ENCODE measurements at places on chromosomes 11 and 22.

DNA sequence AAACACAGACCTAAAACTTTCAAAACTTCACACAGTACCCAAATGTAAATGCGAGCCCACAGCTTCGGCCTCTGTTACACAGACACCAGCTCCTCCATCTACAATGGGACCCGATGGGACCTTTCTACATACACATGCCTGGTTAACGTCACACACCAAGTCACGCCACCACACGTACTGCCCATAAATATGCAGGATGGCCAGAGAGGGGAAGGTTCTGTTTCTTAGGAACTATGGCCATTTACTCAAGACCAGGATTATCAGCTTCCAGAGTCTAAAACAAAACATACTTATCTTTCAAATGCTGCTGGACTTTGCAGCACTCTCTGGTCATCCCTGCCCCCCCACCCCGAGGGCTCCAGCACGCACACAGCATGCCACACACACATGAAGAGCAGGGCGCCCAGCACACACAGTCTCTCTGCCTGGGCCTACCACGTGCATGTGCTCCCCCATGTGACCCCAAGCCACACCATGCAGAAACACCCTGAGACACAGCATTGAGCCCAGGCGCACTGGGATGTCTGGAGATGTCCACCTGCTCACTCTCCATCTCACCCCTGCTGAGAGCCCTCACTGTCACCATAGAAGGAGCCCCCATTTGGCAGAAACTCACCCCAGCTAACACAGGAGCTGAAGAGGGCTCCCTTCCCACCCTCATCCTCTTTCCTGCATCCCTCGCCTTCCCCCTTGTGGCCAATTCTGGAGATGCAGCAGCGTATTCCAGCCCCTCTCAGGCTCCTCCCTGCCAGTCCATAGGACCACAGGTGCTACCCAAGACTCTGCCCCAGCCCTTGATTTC, 61.8 kb downstream of the SLC22A12 start:
- peak; percentile 85 for DNase-seq

DNA sequence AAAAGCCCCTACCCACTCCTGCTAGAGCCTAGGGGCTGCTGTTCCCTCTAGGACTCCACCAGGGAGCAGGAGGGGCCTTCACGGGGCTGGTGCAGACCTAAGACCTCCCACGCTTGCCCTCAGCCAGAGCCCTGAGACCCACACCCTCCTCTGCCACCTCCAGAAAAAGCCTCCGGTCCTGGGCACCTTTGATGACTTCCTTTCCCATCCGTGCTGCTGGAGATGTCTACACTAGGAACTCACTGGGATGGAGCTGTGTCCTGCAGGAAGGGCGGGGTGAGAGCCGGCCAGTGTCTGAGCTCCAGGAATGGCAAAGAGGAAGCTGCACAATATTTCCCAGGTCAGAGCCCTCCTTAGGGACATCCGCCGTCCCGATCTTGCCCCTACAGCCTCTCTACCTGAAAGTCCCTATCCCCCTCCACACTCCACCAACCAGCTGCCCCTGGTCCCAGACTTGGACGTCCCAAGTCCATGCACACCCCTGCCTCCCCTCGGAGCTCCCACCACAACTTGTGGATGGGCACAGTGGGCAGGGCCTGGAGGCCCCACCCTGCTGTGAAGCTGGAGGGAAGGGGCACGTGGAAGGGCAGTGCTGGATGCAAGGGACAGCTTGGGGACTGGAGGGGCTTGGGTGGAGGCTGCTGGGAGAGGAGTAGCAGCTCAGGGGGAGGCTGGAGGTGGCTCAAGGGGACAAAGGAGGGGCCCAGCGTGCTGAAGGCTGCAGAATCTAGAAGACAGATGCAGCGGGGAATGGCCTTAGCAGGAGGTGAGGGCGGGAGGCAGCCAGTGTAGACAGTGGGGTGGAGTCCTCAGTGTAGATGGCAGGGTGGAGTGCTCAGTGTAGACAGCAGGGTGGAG, 13.5 kb upstream of the LRP5 start:
- no peak for DNase-seq

GRCh38 chr11:21485006-21485405, 707.9 kb upstream of the ANO5 start:
- no peak for DNase-seq

DNA sequence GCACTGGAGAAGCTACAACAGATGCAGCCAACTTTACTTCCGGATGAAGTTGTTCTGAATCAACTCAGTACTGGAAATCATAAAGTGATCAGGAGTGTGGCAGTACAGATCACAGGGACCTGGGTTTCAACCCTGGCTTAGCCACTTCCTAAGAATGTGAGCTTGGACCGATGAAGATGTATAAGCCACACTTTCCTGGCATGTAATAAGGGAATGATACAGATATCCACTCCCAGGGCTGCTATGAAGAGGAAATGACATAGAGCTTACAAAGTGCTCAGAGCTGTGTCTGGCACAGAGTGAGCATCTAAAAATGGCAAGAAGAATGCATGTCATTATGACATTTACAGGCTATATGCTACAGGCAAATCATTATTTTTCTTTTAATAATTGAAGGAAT, 378.7 kb downstream of the NTM start:
- DNase-seq, result no peak

DNA sequence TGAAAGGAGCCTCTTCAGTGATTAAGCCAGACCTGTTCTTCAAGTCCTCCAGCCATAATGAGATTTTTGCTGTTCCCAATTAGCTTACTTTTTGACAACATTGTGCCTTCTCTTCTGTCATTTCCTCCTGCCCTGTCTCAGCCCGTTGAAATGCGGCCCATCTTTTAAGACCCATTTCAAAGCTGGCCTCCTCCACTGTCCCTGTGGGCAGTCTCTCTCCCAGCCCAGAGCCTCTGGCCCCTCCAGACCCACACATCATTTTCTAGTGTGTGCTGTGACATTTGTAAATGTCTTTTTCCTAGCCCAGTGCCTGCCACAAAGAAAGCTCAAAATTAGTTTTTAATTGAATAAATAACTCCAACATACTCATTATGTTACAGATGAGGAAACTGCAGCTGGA, 70.9 kb downstream of the BUD13 start:
- DNase-seq, result no peak

DNA sequence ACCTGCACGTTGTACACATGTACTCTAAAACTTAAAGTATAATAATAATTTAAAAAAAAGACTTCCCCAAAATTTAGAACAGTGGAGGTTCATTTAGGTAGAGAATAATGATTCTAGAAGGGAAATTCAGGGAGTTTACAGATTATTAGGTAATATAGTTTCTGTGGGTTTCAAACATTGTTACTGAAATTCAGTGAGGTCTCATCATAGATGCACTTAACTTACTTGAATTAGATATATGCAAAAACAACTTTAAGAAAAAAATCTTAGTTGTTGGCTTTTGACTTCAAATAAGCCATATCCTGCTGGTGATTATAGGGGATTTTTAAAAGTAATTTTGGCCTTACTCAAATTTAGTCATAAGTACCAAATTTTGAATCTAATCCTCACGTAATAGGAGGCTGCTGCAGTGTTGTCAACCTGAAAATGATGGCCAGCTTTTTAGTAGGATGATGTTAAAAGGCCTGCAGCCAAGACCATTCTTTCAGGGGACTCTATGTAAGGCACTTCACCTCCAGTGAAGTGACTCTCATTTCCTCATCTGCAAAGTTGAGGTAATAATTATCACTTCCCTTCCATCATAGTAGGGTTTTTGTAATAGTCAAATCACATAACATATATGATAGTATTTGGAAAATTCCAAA, 42.5 kb upstream of the KCNA4 start:
- no peak for DNase-seq

GRCh38 chr11:78332174-78332866, 85.3 kb downstream of the GAB2 start:
- no peak for DNase-seq

- DNase-seq, result no peak
These were observed 127.2 kb upstream of the THY1 start for GRCh38 chr11:119550053-119550752.

- no peak for DNase-seq
These were observed 3.1 kb downstream of the DMC1 start for GRCh38 chr22:38566726-38567504.

DNA sequence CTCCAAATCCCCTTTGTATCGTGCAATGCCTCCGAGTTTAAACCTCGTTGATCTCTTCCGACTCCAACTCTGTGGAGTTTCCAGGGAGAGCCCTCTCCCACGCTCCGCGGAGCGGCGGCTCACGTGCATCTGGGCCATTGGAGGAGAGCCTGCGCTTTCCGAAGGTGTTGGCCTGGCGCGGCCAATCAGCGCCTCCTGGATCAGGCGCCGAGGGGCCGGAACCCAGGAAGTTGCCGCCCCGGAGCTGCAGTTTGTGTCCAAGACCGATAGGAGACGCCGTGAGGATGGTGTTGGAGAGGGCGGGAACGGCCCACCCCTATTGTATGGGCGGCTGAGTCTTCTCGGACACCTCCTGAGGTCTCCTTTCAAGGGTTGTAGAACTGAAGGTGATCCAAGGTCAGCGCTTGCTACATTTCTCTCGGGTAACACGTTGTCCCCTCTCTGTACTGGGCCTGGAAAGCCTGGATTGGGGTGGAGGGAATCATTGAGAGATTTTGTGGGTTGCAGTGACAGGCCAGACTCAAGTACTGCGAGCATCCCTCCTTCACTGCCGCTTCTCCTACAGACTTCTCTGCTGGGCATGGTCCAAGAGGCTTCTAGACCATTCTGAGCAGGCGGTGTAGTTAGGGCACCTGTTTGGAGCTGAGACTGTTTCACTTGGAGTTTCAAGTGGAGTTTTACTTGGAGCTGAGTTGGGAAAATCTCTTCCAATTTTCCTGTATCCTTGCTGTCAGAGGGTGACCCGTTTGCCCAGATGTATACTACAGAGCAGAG, 1.7 kb downstream of the ADAMTS15 start:
- peak; percentile 12 for DNase-seq

- peak; percentile 72 for DNase-seq
These were observed 78.7 kb upstream of the PPARA start for GRCh38 chr22:46071451-46072109.

- peak; percentile 39 for DNase-seq
These were observed 14.4 kb downstream of the KCNJ5 start for GRCh38 chr11:128905345-128906184.

DNA sequence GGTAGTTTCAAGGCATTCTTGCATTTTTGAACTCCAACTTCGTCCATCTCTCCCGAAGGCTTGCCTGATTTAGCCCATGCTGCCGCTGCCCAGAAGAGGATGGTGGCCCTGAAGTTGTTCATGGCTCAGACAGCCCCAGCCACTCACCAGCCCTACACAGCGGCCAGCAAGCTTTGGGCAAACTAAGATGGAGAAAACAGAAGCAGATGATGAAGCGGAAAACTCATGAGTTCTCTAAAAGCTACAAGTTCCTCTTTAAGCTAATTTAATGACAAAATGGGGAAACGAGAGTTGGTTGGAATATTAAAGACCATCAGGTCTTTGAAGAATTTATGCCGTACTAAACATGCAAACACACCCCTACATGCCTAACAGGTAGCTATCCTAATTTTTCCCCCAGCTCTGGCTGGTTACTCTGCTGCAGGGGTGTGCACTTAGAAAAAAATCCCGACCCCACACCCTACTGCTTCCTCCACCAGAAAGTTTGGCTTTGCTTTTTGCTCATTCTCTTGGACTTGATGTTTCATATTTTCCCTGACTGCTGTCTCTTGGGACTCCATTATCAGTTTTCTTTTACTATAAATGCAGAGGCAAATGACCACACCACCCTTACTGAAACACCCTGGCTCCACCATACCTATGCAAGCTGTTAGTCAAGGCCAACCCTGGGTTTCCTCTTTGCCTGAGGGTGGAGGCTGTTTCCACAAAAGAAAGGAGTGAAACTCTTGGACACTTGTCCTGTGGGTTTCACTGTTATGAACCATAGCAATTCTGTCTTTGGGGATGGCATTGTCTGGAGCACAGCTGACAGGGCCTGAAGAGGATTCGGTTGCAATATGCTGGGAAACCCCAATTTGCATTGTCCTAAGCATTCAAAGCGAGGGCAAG, at the start of gene MPEG1:
Gene MPEG1, minus strand, starts transcription at position 184 of the 888 bp plus-strand sequence. Its CDS starts 62 bp downstream, at position 122.
- no peak for DNase-seq

- no peak for DNase-seq
These were observed 16.8 kb downstream of the TREH start for GRCh38 chr11:118662401-118663271.

- DNase-seq, result no peak
These were observed 49.8 kb downstream of the SGSM1 start for GRCh38 chr22:24855794-24856193.

DNA sequence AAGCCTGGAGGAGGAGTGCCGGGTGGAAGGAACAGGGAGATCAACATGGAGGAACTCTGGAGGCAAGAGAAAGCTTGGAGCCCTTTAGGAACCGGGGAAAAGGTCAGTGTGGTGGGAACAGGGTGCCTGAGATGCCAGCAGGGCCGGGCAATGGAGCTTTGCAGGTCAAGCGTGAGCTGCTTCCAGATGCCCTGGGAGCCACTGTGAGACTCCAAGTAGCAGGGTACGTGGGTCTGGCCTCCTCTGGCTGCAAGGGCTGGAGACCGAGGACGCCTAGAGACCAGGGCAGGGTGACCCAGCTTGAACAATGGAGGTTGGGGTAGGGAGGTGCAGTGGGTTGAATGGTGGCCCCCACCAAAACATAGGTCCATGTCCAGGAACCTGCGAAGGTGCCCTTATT, 15.6 kb upstream of the EMID1 start:
- DNase-seq, result no peak

- DNase-seq, result no peak
These were observed 12.7 kb downstream of the C11orf91 start for GRCh38 chr11:33687733-33688479.

GRCh38 chr11:78168539-78169477, 19.6 kb downstream of the KCTD21 start:
- no peak for DNase-seq

DNA sequence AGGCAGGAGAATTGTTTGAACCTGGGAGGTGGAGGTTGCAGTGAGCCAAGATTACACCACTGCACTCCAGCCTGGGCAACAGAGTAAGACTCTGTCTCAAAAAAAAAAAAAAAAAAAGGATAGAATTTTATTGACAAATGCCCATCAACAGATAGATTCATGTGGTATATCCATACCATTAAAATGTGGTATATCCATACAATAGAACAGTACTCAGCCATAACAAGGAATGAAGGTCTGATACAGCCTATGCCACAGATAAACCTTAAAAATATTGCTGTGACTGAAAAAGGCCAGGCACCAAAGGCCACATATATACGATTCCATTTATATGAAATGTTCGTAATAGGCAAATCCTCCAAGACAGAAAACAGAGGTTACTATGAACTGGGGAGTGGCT, 45.3 kb upstream of the PPP2R1B start:
- DNase-seq, result no peak

DNA sequence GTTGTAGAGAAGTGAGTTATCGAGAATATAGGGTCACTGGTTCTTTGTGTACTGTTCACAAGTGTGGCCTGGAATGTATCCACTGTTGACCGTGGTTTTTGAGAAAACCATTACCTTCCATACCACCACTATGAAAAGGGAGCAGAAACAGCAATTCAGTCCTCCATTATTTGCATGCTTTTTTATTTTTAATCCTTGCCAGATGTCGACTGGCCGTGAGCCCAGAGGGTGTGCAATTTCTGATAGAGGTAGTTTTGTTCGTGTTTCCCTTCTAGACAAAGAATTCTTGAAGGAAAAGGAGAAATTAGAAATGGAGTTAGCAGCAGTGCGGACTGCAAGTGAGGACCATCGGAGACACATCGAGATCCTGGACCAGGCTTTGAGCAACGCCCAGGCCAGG, 81.7 kb downstream of the AMOTL1 start:
- DNase-seq, result no peak

- no peak for DNase-seq
These were observed 66.2 kb downstream of the THAP12 start for GRCh38 chr11:76314741-76315090.

Data from stimulated activated CD4-positive, alpha-beta T cell treated with anti-CD3 and anti-CD28 coated beads, Interleukin-2, amount 100 ng/mL, for 24 hours (primary cell).